ENCODE measurements at places on chromosomes 3 and 15. TPM values are rescaled to one million over a fixed set of nuclear protein-coding genes. Genes with fewer than 3 reads are reported as not detected.

Gene ARL14
- total RNA-seq, result not detected

DNA sequence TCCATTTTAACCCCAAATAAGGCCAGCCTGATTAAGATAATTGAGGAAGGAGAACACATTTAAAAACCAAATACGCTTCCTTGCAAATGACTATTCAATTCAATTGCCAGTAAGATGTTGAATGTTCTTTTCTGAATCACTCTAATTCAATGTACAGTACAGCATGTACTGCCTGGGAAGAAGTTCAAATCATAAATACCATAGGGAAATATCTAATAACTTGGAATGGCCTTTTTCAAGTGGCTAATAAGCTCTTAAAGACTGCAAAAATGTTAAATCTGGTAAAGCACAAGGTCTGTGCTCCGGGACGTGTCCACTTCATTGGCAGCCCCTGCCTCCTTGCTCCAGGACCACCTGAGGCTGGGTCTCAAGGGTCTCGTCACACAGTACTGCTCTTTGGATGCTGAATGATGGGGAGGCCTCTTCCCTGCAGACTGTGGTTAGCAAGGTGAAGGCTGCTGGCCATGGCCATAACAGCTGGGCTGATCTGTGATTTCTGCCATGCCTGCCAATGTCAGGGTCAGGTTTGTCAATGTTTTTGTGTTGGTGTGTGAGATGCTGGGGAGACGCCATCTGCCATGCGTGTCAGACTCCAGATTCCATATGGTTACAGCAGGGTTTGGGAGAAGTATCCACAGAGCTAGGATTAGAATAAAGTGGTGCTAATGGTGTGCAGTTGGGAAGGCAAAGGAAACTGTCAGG lies 300.5 kb downstream of the ADAMTS17 start:
- no peaks in the 10 kb centered on the region for H3K27me3 ChIP-seq
- H3K4me3 ChIP-seq, result no peak overlapping the region

- no peaks in the 10 kb centered on the region for H3K27me3 ChIP-seq
- no peak overlapping the region for H3K27ac ChIP-seq
- no peak for DNase-seq
- H3K36me3 ChIP-seq, result no peaks in the 10 kb centered on the region
- H3K4me3 ChIP-seq, result no peak overlapping the region
Observed at GRCh38 chr3:156632601-156633000, 41.8 kb upstream of the TIPARP start.

GRCh38 chr3:63642488-63642887 lies 10.0 kb upstream of the SNTN start:
- no peak overlapping the region for H3K4me3 ChIP-seq
- no peaks in the 10 kb centered on the region for H3K36me3 ChIP-seq
- no peak overlapping the region for H3K27ac ChIP-seq

Gene CCR9
- total RNA-seq, result not detected

DNA sequence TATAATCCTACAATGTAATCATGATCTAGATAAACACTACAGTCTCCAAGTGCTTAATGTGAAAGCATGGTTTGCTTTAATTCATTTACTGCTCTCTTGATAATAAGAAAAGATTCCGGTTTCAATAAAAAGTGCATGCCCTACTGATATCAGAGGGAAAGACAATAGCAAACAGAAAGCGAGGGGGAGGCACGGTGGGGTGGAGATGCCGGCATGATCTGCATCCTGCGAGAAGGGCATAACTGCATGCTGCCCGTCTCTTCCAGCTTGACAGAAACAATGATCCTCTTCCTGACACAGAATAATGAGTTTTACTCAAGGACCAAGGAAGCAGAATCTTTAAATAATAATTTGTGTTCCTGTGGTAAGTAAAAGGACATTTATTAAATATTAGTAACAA lies 51.7 kb downstream of the GOLIM4 start:
- H3K36me3 ChIP-seq, result peaks cover 33% of the 10 kb centered on the region
- peak overlapping the region; percentile 29 for H3K27ac ChIP-seq
- no peak for DNase-seq
- H3K27me3 ChIP-seq, result no peaks in the 10 kb centered on the region

- H3K27ac ChIP-seq, result peak overlapping the region; percentile 52
- peaks cover 3% of the 10 kb centered on the region for H3K4me1 ChIP-seq
- H3K4me3 ChIP-seq, result no peak overlapping the region
- no peaks in the 10 kb centered on the region for H3K36me3 ChIP-seq
- H3K27me3 ChIP-seq, result no peaks in the 10 kb centered on the region
Observed at GRCh38 chr3:89740881-89741177, 633.4 kb downstream of the EPHA3 start.

Gene ANKDD1A
- 1.8 TPM for total RNA-seq

Gene WDR93
- not detected for total RNA-seq

DNA sequence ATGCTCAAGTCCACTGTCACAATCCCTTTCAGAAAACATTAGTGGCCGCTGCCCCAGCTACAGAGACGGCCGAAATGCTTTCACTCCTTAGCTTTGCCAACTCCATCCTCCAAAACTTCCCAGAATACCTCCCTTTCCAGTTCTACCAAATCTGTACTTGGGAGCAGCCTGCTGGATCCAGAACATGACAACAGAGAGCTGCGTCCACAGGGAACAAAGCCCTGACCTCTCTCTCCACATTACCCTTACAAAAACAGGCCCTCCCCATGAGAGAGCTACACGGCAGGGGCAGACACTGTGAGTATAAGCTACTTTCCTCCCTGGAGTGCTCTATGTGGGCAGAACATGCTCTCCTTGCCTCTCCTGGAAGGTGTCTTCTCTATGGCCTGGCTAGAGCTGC lies 6.3 kb downstream of the RBM15B start:
- no peak overlapping the region for H3K4me3 ChIP-seq
- DNase-seq, result no peak
- H3K36me3 ChIP-seq, result peaks cover 78% of the 10 kb centered on the region
- H3K27me3 ChIP-seq, result no peaks in the 10 kb centered on the region
- peaks cover 62% of the 10 kb centered on the region for H3K4me1 ChIP-seq

DNA sequence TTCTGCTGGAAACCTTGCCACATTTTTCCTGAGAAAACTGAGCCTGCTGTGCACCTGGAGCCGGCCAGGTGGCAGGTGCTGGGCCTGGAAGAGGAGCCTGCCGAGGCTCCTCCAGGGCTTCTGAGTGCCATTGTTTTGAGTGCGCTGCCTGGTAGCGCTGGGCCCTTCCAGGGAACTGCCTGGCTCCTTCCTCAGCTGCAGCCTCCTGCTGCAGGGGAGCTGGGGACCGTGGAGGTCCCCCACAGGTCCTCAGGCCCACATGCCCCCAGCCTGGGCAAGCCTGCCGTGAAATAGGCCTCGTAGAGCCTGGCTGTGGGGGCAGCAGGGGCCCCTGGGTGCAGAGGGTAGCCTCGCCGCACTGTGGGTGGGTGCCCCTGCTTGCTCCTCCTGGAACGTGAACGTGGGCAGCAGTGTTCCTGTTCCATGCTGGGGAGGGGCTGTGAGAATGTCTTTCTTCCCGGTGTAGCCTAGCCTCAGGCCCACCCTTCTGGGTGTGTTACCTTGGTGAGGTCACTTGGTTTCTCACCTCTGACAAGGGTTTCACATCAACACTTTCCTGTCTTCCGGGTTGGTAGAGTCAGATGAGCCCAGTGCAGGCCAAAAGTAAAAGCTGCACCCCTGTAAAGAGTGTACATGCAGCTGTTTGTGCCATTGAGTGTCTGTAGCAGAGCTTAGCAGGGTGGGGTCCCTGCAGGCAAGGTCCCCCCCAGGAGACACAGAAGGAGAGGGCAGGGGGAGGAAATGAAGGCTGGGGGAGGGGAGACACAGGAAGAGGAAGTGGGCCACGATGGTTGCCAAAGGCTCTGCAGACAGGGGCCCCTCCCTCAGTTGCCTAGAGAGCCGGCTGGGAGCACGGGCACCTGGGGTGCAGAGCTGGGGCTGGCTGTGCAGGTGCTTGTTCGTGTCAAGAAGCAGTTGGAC lies 34.5 kb downstream of the KLF13 start:
- H3K4me1 ChIP-seq, result peaks cover 100% of the 10 kb centered on the region
- H3K27me3 ChIP-seq, result no peaks in the 10 kb centered on the region
- peak; percentile 52 for DNase-seq
- H3K27ac ChIP-seq, result peak overlapping the region; percentile 100

DNA sequence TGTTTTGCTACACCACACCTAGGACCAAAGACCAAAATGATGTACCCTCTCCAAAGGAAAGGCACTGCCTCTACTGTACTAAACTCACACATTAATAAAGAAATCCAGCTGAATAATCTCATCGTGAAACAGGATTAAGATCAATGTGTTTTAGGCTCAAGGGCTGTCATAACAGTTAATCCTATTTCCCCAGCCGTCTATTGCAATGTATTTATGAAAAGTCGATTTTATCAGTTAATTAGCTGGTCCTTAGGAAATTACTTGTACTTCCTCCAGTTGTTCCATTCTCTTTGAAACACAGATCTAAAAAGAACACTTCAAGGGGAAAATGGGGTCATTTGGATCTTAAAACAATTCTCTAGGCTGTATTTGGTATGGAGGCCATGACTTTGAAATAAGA lies 8.5 kb downstream of the ETV5 start:
- H3K4me3 ChIP-seq, result no peak overlapping the region
- no peak for DNase-seq
- no peak overlapping the region for H3K27ac ChIP-seq
- H3K4me1 ChIP-seq, result peaks cover 34% of the 10 kb centered on the region

DNA sequence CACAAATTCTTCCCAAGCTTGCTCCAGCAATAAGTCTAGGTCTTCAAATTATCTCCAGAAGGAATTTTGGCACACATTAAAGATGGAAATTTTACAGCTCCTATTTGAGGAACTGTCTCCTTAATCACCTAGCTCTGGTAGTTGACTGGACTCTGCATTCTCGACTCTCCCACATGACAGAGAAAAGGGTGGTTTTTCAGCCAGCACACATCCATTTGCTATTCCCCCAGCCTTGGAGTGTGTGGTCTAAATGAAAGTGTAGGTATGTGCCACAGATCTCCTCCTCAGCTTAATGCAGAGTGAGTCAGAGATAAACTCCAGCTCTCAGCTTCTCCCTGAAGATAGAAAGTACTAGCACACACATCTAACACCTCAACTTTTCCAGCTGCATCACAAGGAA lies 62.2 kb upstream of the ALCAM start:
- no peaks in the 10 kb centered on the region for H3K27me3 ChIP-seq
- H3K27ac ChIP-seq, result no peak overlapping the region
- no peaks in the 10 kb centered on the region for H3K4me1 ChIP-seq
- no peak overlapping the region for H3K4me3 ChIP-seq
- DNase-seq, result no peak

DNA sequence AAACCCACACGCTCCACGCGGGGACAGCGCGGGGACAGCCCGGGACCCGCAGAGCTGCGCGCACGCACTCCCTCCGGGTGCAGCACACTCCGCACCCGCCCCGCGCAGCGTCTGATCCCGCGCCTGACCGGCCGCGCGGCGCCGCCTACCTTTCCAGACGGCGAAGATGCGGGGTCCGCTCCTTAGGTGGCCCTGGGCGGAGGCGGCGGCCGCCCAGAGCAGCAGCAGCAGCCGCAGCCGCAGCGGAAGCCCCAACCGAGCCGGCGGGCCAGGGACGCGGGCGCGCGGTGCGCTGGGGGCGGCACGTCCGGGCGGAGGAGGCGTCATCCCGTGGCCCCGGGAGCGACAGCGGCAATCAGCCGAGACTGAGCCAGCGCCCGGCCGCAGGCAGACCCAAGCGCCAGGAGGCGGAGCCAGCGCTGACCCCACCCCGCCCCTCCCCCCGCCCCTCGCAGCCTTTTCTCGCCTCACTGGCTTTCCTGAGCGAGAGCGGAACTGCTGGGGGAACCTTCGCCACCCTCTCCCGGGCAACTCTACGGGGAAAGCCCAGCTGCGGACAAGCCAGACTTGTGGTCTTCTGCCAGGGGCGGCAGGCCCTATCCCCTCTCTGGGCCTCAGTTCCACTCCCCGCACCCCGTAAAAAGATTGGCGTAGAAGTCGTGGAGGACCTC lies at the start of gene SEMA7A:
Gene SEMA7A, minus strand, starts transcription at position 367 of the 671 bp plus-strand sequence. Its CDS starts 40 bp downstream, at position 327.
- peak within 1 kb of the TSS; percentile 70 for H3K27ac ChIP-seq
- peaks cover 16% of the 10 kb centered on the region for H3K27me3 ChIP-seq
- H3K4me3 ChIP-seq, result peak within 1 kb of the TSS; percentile 94
- peaks cover 26% of the 10 kb centered on the region for H3K4me1 ChIP-seq

DNA sequence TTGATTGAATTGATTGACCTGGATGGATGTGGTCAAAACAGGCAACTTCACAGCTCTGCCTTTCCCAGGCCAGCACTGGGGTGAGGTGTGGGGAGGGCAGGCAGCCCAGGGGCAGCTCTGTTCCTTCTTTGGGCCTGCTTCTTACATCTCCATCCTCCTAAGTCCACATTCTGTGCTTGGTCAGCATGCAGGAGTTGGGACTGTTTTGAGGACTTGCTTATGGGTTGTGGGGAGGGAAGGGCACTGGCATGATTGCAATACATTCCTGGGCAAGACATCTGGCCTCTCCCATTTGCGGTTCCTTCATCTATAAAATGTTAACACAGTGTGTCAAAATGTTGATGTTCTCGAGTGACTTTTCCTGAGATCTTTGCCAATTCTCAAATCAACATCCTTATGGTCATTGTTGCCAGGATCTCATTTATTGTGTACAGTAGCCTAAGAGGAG lies 84.1 kb downstream of the ST6GAL1 start:
- peak overlapping the region; percentile 73 for H3K27ac ChIP-seq
- no peak for DNase-seq
- H3K27me3 ChIP-seq, result no peaks in the 10 kb centered on the region
- no peak overlapping the region for H3K4me3 ChIP-seq
- peaks cover 88% of the 10 kb centered on the region for H3K4me1 ChIP-seq

Gene LEO1
- total RNA-seq, result 9.7 TPM

Gene NR1I2
- not detected for total RNA-seq

GRCh38 chr3:101944308-101944707 lies 95.0 kb downstream of the NFKBIZ start:
- no peak for DNase-seq
- H3K36me3 ChIP-seq, result no peaks in the 10 kb centered on the region
- H3K27ac ChIP-seq, result no peak overlapping the region
- H3K4me3 ChIP-seq, result no peak overlapping the region
- H3K27me3 ChIP-seq, result no peaks in the 10 kb centered on the region

Gene ANXA2
- 123 TPM for total RNA-seq

Gene DMXL2
- total RNA-seq, result 7.4 TPM

Gene TF
- total RNA-seq, result 1.3 TPM

Gene SLC38A3
- total RNA-seq, result 10.4 TPM

DNA sequence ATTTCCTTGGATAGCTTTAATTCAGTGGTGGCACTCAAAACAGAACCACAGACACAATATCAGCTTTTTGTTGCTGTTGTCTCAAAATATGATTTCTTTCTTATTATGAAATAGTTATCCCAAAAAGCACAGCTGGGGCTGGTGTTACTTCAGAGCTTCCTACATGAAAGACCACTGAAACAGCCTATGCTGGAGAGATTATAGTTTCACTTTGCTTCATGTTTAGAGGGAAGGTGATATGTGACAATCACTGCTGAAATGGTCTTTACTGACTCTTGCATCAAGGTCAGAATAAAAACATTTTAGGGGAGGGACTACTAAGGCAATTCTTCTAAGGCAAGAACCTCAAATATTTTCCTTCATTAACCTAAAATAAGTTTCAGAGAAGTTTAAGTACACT lies 190.7 kb downstream of the TNIK start:
- no peak overlapping the region for H3K4me3 ChIP-seq
- H3K27me3 ChIP-seq, result no peaks in the 10 kb centered on the region
- H3K36me3 ChIP-seq, result no peaks in the 10 kb centered on the region
- no peak overlapping the region for H3K27ac ChIP-seq
- DNase-seq, result no peak
